CD4-positive, alpha-beta T cell treated with Interleukin-2 at 100 ng/mL for 4 hours (primary cell): ENCODE measurements at places on chromosomes 12 and 14.

GRCh38 chr14:38129705-38130104 lies 78.0 kb upstream of the SSTR1 start:
- DNase-seq: peak; percentile 41

DNA sequence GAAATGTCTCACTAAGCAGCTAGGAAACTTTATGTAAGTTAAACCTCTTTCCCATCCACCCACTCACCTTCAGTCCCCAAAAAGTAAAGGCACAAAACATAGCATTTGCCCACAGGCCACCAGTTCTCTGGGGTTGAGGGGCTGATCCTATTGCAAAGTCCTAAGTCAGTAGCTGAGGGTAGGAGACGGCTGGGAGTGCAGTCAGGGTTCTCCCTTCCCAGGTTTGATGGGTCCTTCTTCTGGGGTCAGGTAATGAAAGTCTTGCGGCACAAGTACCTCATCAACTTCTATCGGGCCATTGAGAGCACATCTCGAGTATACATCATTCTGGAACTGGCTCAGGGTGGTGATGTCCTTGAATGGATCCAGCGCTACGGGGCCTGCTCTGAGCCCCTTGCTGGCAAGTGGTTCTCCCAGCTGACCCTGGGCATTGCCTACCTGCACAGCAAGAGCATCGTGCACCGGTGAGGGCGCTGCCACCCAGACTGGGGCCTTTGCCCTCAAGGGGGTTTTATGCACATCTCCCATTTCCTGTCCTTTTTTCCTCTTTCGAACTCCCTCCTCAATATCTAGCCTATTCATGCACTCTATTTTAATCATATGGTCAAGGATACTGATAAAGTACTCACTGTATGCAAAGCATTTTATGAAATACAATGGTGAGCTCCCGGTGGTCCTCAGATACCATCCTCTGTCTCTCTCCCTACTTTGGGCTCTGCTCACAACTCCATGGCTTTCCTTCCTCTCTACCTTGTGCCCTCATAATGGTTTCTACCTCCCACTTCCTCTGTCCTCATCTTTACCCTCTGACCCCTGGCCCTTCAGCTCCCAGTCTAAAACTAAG lies 986 bp downstream of the TSSK4 start:
- no peak for DNase-seq

DNA sequence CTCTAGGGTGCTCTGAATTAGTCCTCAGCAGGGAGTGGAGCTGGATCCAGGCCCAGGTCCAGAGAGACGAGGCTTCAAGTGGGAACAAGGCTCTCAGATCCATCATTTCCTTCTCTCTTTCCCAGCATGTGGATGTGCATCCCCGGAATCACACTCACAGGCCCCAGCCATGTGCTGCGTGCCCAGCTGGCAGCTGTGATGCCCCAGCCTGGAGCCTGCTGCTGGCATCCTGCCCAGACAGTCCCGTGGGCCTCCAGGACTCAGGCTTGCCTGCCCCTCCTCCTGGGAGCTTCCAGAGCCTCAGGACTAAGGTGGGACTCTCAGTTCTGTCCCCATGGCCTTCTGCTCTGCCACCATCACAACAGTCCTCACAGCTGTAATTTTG lies 6.2 kb upstream of the KRT84 start:
- no peak for DNase-seq

GRCh38 chr14:24232645-24233537 lies at the start of gene GMPR2:
TSS of gene GMPR2 (plus strand) at chr14:24232929. CDS start at chr14:24233254, 325 bp downstream.
- no peak for DNase-seq

DNA sequence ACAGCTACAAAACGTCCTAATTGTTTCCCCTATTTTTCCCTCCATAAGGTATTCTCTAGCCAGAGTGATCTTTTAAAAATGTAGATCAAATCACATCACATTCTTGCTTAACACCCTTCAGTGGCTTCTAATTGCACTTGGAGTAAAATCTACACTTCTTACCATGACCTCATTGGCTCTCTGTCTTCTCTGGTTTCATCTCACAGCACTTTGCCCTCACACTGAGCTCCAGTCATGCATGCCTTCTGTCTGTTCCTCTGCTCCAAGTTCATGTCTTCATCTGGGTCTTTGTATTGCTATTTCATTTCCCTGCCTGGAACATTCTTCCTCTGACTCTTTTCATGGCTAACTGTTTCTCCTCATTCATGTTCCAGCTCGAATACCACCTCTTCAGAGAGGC lies 220.4 kb upstream of the GARIN6 start:
- no peak for DNase-seq

- no peak for DNase-seq
Measured at GRCh38 chr14:88043529-88044443, 38.9 kb downstream of the GPR65 start.

DNA sequence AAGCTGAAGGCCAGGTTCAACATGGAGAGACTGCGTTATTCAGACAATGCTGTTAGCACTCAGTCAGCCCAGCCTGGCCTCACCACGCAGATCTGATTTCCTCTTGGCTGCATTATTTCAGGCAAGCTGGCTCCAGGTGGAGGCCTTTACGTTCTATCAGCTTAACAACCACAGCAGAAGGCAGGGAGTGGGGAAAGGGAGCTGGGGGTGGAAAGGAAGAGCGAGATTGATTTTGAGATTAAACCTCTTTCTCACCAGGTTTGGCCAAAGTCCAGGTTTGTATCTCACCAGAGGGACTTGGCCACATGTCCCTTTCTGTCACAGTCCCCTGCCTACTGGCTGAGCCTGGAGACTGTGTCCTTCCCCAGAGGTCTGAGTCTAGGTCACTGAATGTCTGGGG lies 543.7 kb upstream of the TMEM132C start:
- DNase-seq: no peak

- DNase-seq: no peak
Measured at GRCh38 chr14:35336494-35337268, 44.5 kb downstream of the PSMA6 start.

DNA sequence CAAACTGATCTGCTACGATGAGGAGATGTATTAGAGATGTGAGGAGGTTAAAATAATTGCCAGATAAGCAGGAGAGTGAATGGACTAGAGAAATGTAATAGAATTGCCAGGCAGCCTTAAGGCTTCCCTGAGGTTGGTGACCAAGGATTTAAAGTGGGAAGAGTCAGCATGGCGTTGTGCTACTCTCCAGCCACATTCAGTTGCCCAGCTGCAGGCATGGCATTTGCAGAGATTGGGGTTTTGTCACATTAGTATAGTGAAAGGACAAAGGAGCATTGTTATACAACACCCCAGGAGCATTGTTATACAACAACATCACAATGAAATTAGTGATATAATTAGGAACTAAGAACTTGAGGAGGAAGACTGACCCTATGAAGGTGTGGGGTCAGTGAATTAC lies 31.7 kb downstream of the MARK3 start:
- no peak for DNase-seq

- no peak for DNase-seq
Measured at GRCh38 chr12:127290251-127290650, 976.7 kb upstream of the TMEM132C start.

GRCh38 chr12:103397536-103397935 lies 98.2 kb downstream of the C12orf42 start:
- no peak for DNase-seq

GRCh38 chr12:123879101-123879500 lies 93.5 kb downstream of the CCDC92 start:
- DNase-seq: no peak

GRCh38 chr14:31966896-31967668 lies 110.0 kb upstream of the ARHGAP5 start:
- no peak for DNase-seq

DNA sequence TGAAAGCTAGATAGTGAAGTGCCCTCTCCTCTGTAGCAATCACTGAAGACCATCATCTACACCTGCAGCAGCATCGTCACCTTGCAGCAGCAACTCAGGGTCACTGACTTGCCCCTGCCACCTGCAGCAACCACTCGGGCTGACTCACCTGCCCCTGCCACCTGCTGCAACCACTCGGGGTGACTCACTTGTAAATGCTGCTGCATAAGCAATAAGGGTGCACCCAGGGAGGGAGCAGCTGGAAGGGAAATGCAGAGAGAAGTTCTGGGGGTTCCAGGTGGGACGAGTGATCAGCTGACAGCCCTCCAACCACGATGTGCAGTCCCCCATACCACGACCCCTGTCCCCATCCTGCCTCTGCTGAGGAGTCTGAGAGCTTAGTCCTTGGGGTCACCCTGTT lies 357.1 kb upstream of the SFSWAP start:
- no peak for DNase-seq

GRCh38 chr12:26514364-26514763 lies 318.6 kb downstream of the ITPR2 start:
- no peak for DNase-seq

DNA sequence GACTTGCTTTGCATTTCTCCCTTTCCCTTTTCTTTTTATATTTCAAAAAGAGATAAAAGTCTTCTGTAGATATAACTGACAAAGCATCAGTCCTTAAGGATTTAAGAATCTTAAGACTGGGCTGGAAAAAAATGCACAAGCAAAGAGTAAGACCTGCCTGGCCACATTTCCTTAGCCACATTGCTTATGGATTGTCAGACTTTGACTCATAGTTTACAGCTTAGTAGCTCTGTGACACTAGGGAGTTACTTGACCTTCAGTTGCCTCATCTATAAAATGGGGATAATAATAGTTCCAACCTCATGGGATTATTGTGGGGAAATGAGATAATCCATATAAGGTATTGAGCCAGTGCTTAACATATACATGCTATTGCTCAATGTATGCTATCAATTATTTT lies 66.4 kb upstream of the STK38L start:
- no peak for DNase-seq

- no peak for DNase-seq
Measured at GRCh38 chr14:32006263-32007110, 70.6 kb upstream of the ARHGAP5 start.

- DNase-seq: no peak
Measured at GRCh38 chr14:96214793-96215192, 10.2 kb downstream of the BDKRB2 start.

DNA sequence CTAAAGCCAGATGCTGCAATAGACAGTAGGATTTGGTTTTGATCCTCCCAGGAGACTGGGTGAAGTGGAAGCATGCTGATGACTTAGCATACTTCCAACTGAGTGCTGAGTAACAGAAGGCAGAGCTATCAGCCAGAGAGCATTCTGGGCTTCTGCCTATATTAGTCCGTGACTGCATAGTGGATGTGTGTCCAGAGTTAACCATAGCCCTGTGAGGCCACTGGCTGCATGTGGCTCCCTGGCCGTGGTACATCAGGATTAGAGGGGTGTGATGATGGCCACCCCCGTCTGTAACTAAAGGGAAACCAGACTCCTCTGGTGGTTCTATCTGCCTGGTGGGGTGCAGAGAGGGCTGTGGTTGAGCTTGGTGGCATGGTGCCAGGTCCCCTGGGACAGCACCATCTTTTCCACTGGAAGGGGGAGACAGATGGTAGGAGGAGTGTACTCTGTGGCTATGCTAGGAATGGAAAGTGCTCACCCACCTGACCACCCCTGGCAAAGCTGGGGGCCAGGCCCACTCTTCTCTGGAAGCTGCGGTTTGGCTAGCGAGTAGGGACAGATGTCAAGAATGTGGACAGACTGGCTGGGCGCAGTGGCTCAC lies 27.4 kb downstream of the ABCD4 start:
- no peak for DNase-seq

DNA sequence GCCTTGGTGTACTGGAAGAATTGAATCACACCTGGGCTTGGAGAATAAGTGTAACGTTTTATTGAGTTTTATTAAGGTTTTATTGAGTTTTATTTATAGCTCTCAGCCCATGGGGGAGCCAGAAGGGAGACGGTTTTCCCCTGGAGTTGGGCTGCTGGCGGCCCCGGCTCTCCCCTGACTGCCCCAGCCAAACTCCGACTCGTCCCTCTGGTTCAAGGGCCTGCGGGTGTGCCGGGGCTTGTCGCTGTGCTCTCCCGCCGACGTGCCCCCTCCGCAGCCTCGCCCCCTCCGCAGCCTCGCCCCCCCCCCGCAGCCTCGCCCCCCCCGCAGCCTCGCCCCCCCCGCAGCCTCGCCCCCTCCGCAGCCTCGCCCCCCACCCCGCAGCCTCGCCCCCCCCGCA lies 326.1 kb upstream of the RTL1 start:
- no peak for DNase-seq

GRCh38 chr12:122116707-122117535 lies 38.4 kb downstream of the MLXIP start:
- no peak for DNase-seq

- no peak for DNase-seq
Measured at GRCh38 chr14:25622763-25623162, 572.8 kb upstream of the STXBP6 start.

DNA sequence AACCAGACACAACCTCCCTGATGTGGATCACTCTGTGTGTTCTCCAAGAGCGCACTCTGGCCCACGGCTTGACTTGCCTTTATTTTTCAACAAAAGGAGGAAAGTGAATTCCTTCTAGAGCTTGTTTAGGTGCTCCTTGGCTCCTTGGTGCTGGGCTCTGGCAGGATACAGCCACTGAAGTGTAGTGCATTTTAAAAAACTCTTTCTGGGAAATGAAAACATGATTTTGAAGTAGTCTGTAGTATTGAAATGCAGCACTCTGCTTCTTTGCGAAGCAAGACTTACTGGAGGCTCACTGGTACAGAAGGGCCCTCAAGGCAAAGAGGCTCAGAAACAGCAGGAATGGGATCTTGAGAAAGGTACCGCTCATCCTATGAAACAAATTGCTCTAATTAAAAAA lies 81.6 kb downstream of the PTCSC3 start:
- DNase-seq: no peak

- no peak for DNase-seq
Measured at GRCh38 chr12:129009833-129010622, 156.8 kb downstream of the GLT1D1 start.

GRCh38 chr14:74922752-74923401 lies at the start of gene RPS6KL1:
TSS of gene RPS6KL1 (minus strand) at chr14:74923260. CDS start at chr14:74921541, 1,719 bp downstream.
- DNase-seq: peak; percentile 62
